NCI-H2227 treated with DMSO at 0.1 percent for 48 hours (cell line): ENCODE measurements at places on chromosomes 4 and X.

DNA sequence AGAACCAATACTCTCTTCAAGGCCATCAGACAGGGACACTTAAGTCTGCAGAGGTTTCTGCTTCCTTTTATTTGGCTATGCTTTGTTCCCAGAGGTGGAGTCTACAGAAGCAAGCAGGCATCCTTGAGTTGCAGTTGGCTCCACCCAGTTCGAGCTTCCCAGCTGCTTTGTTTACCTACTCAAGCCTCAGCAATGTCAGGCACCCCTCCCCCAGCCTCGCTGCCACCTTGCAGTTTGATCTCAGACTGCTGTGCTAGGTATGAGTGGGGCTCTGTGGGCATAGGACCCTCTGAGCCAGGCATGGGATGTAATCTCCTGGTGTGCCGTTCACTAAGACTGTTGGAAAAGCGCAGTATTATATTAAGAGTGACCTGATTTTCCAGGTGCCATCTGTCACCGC lies 12.6 kb upstream of the UGT2B15 start:
- no peak for DNase-seq

- no peak for DNase-seq
Observed at GRCh38 chr4:42262701-42263490, 110.4 kb upstream of the BEND4 start.

DNA sequence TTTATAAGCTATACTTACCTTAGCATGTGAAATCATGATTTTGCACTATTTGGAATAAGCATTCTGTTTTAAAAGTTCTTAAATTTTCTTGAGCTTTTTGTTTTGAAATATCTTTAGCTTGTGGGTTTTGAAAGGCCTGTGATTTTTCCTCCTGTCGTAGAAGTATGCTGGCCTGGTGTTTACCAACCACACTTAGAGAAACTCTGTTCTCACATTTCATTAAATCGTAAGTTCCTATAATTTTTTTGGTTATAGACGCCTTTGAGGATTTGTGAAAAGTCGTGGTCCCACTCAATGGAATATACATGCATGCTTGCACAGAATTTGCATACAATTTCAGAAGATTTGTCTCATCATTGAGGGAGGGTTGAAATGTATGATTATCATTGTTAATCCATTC lies 63.6 kb downstream of the PDLIM5 start:
- no peak for DNase-seq

GRCh38 chr4:67922697-67923096 lies 38.9 kb upstream of the TMPRSS11D start:
- DNase-seq, result no peak

GRCh38 chr4:182738283-182739047 lies 178.7 kb downstream of the DCTD start:
- DNase-seq, result no peak

DNA sequence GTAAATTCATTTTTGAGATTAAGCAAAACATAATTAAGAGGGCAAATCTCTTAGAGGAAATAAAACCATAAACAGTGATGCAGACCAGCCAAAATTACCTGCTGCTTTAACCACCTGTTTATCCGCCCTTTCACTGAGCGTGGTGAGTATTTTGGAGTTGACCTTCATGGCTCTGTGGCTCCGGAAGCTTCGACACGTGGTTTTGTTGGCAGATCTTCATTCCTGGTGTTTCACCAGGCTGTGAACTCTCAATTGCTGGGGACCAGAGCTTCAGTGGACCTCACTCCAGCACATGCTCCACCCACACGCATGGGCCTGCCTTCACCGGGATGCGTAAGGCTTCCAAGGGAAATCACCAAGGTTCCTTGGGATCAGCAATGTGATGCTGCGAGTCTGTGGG lies 83.8 kb downstream of the FHDC1 start:
- no peak for DNase-seq

- no peak for DNase-seq
Observed at GRCh38 chr4:29566371-29566770, 1153.8 kb upstream of the PCDH7 start.

GRCh38 chrX:47145395-47146120 lies 537 bp downstream of the RBM10 start:
- DNase-seq, result peak; percentile 86

- DNase-seq, result no peak
Observed at GRCh38 chrX:4668802-4669536, 955.5 kb upstream of the PRKX start.

DNA sequence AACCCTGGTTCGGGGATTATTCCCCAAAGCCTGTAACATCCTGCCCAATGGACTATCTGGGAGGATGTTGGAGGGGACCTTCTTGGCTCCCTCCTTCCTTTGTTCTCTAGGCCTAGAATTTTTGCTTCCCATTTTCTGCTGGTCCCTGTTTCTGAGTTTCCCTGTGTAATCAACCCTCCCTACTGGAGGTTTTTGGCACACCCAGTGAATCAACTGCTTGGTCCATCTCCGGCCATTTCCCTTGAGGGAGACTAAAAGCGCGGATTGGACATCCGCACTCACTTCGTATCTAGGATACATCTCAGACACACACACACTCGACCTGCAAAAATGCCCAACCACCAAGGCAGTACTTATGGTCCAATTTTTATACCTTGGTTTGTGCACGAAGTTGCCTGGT lies 108.2 kb upstream of the MAGEE2 start:
- DNase-seq, result no peak
